ENCODE measurements at places on chromosomes 16 and 17.

DNA sequence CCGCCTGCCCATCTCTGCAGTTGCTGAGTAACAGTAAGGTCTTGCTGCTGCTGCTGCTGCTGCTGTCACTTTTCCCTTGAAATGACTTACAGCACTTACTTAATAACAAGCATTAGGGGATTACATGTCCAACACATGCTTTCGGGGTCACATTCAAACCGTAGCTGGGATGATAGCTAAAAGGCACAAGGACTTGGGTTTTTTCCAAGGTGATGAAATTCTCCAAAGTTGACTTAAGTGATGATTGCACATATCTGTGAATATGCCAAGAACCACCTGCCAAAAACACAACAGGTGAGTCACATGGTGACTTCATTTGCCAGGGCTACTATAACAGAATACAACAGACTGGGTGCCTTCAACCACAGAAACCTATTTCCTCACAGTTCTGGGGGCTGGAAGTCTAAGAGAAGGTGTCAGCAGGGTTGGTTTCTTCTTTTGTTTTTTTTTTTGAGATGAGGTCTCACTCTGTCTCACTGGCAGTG is 121.9 kb upstream of the TNRC6C start:
- DNase-seq: no peak

- DNase-seq: no peak
Measured at GRCh38 chr17:43753493-43754129, 5.0 kb downstream of the SOST start.

DNA sequence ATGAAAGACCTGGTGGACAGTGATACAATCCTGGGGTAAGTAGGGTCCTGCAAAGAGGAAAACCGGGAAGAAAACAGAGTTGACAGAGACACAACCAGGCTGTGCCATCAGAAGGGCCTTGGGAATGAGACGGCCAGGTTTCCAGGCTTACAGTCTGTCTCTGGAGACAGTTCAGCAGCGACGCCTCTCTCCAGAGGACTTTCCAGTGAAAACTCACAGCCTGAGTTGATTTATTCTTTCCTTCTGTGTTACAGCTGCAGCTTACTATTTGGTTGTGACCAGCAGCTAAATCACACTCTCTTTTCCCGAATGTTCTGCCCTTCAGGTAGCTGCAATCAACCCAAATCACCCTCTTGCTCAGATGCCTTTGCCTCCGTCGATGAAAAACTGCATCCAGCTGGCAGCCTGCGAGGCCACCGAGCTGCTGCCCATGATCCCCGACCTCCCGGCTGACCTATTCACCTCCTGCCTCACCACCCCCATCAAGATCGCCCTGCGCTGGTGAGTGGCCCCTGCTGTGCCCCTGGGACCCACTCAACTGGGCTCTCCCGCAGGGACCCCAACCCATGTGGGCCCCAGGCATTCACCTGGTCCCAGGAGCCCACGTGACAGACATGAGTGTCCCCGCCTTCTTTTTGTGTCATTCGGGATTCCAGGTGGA is 209.2 kb downstream of the RPTOR start:
- DNase-seq: no peak

DNA sequence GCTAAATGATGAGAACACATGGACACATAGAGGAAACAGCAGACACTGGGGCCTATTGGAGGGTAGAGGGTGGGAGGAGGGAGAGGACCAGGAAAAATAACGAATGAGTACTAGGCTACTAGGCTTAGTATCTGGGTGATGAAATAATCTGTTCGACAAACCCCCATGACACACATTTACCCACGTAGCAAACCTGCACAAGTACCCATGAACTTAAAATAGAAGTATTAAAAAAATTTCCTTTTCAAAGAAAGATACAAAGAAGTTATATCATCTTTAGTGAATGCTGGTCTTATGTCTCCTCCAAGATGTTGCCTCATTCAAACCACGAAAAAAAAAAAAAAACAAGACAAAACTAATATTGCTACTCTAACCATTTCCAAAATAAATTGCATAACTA is 31.7 kb downstream of the MBTD1 start:
- no peak for DNase-seq

GRCh38 chr16:82061861-82062525 is 26.9 kb downstream of the HSD17B2 start:
- DNase-seq: no peak

GRCh38 chr16:50584033-50584722 is 36.0 kb downstream of the NKD1 start:
- DNase-seq: no peak

- no peak for DNase-seq
Measured at GRCh38 chr16:20300312-20301097, 26.8 kb downstream of the GP2 start.

GRCh38 chr16:79257953-79258490 is 342.5 kb downstream of the MAF start:
- DNase-seq: no peak

DNA sequence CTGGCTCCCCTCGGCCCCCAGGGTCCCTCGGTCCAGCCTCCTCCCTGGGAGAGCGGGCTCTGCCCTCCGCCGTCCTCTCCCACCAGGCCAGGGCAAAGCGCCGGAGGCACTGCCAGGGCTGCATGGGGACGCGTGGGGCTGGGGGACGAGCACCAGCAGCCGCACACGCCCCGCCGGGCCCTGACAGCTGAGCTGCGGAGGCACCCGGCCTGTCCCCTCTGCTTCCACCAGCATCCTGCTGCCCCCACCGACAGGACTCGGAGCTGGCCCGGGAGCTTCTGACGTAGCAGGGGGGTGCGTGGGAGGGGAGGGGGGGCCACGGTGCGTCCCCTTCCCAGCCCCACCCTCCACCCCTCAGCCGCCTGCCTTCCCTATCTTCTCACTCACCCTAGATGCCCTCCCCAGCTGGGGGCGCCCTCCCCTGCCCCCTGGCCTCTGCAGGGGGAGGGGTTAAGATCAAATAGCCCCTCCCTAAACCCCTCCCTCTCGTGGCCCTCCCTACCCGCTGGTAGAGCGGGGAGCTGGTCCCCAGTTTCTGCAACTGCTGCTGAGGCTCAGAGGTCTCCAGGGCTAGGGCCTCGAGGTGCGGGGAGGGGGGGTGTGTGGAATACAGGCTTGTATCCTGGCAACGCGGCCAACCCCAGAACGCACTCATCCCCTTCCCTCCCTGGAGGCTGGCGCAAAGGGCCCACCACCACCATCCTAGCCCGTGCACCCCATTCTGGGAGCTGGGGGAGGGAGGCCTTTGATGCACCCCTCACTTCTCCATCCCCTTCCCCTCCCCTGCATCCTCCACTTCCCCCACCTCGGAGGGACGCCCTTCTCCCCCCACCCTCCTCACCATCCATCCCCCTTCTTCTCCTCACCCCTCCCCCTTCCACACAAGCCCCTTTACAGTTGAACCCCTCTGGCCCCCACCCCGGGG is 1.0 kb downstream of the SRCIN1 start:
- no peak for DNase-seq

DNA sequence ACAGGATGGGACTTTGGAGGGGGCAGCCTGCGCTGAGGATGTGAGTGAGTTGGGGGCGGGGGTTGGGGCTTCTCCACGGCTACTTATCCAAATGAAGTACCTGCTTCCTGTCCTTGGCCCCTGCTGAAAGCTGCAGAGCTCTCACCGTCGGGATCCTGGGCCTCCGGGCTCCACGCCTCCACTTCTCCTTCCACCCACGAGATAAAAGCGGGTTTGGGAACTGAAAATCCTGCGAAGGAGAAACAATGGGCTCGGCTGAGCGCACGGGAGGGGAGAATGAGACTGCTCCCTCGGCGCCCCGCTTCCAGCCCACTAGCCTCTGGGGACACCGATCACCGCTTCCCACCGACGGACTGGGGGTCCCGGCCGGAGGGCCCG is 486 bp downstream of the ZNF785 start:
- no peak for DNase-seq

DNA sequence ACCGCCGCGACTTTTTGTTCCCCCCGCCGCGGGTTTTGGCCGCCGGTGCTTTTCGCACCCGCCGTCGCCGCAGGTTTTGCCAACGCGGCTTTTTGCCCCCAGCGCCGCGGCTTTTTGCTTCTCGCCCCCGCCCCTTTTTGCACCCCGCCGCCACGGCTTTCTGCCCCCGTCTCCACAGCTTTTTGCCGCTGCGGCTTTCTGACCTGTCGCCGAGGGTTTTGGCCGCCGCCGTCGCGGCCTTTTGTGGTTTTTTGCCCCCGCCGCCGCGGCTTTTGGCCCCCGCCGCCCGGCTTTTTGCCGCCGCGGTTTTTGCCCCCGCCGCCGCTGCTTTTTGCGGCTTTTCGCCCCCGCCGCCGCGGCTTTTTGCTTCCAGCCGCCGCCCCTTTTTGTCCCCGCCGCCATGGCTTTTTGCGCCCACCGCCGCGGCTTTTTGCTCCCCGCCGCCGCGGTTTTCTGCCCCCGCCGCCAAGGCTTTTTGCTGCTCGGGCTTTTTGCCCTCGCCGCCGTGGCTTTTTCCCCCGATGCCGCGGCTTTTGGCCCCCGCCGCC is 151.1 kb downstream of the KCNJ18 start:
- DNase-seq: no peak

GRCh38 chr17:38558728-38559050 is 47.1 kb downstream of the SRCIN1 start:
- DNase-seq: no peak

DNA sequence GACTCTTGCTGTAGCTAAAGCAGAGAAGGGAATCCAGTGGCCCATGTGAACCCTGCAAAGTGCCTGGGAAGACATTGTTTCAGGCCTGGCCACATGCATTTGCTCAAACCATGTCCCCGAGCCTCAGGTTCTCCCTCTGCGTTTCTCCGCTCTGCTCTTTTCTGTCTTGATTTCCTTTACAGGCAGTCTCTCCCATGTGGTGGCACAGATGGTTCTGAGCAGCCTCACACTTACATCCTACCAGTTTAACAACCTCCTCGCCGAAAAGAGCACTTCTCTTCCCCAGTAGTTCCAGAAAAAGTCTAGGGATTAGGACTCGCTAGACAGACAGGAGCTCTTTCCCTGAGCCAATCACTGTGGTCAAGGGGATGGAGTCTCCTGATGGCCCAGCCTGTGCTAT is 28.3 kb upstream of the MYH10 start:
- DNase-seq: no peak

DNA sequence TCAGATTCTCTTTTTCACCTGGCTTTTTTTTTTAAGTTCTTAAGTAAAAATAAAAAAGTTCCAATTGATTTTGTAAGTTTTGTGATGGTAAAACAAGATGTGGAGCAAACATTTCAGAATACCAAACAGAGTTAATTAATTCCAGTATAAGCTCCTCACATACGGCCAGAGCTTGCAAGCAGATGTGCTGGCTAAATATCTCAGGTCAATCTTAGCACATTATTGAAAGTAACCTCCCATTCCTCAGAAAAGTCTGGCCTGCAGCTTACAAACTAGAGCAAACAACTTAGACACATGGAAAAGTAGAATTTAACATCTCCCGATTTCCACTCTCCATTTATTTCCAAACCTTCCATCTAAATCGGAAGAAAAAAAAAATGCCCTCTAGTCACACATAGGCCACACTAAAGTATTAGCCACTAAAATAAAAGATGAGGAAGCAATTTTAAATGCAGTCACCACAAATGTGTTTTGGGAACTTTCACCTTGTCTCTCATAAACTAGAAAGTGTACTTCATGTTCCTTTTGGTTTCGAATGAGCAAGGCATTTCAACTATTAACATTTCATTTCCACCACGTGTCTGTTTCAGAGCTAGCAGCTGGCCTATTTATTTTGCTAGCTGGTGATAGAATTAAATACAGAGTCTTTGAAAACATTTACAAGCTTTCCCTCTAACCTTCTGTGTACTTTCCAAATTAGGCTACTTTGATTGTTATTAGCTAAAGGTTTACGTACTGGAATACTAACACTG is 143.3 kb downstream of the STX8 start:
- DNase-seq: no peak

DNA sequence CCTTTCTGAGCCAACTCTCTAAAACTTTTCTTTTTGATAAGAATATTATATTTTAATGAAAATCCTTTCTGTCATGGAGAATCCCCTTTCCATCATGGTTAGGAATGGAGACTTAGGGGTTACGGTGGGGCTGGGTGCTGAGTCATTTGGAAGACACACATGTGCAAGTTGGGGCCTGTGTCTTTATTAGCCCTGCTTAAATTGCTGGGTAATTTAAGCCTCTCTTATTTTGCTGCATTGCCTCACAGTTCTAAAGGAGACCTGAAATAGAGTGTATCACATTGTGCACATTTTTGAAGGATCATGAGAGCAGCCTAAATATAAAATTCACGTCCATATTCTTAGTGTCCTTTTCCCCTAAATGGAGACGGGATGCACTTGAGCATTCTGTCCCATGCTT is 61.8 kb upstream of the RBFOX1 start:
- DNase-seq: no peak

- DNase-seq: no peak
Measured at GRCh38 chr16:81787659-81788058, 8.6 kb downstream of the PLCG2 start.

DNA sequence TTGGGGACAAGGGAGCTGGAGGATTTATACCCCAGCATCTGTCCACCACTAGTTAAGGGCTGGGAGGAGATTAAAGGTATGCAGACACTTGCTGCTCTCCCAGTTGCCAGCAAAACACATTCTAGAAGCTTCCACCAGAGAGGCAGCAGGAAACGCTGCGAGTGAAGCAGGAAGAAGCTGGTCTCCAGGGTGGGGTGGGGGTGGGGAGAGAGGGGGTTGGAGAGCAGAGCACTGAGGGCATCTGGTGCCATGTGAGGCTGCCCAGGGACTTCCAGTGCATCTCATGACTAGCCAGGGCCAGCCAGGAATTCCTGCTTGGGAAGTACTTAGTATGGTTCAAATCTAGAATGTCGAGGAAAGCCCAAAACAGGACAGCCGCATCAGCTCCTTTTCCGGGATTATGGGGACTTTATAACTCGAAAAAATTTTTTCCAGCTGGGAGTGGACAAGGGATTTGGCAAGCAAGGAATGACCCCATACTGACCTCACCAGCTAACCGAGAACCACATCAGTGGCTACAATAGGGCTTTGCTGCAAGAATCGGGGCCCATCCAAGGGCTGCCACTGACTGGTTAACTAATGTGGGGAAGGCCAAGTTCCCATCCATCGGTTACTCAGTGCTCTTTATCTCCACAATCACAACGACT is 26.2 kb upstream of the AXIN2 start:
- no peak for DNase-seq

DNA sequence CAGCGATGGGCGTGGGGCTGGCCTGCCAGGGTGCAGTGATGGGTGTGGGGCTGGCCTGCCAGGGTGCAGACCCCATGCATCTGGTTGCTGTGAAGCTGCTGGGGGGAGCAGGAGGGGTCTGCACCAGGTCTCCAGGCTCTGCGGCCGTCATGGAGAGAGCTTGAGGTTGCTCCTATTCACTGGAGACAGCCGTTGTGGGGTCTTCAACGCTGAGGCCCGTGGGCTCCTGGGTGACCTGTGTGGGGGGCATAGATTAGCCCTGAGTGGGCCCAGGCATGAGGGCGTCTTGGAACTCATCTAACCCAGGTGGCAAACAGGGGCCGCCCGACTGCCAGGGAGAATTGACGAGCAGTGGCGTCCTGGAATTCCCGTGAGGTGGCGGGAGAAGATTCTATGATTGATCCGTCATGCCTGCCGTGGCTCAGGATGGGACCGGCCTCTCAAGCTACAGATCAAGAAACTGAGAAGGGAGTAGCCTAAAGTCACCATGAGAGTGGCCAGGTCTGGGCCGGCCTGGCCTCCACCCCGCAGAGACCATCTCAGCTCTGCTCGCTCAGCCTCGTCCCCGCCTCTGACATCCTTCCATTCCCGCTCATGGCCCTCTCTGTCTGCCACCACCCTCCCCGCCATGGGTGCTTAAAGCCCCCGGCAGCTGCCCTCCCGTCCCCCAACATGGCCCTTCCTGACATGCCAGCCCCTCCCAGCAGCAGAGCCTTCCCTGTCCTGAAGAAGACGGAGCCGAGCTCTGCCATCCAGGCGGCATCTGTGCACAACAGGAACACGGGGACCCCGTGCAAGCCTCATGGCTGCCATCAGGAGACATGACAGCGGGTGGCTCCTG is 50.7 kb upstream of the ACSF3 start:
- DNase-seq: no peak

GRCh38 chr16:21265104-21265837 is 12.8 kb downstream of the CRYM start:
- DNase-seq: no peak

All from stimulated activated CD4-positive, alpha-beta T cell treated with anti-CD3 and anti-CD28 coated beads, TNF-alpha, amount 100 ng/mL, for 1 hour (primary cell).